NCI-H2081 (cell line): ENCODE measurements at places on chromosomes 3 and 15.

DNA sequence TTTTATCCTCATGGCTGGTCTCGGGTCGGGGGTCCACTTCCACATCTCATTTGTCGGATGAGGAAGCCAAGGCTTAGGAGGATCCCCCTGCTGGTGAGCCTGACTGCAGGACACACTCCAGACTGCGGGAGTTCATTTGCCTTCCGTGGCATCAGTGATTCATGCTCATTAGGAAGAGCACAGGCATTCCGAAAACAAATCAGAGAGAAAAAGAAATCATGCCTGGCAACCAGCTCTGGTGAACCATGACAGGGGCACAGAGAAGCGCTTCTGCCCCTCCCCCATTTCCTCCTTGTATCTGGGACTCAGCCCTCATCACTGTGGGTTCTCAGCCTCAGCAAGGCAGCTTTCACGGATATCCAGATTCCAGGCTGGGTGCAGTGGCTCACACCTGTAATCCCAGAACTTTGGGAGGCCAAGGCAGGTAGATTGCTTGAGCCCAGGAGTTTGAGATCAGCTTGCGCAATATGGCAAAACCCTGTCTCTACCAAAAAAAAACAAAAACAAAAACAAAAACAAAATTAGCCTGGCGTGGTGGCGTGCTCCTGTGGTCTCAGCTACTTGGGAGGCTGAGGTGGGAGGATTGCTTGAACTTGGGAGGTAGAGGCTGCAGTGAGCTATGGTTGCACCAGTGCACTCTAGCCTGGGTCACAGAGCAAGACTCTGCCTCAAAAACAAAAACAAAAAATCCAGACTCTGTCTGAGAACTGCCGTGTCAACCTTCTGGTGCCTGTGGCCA is 28.4 kb downstream of the IRAK2 start:
- DNase-seq, result no peak

GRCh38 chr3:18740631-18741583 is 315.8 kb upstream of the SATB1 start:
- no peak for DNase-seq

GRCh38 chr3:121483290-121483689 is 62.5 kb downstream of the POLQ start:
- DNase-seq, result no peak

DNA sequence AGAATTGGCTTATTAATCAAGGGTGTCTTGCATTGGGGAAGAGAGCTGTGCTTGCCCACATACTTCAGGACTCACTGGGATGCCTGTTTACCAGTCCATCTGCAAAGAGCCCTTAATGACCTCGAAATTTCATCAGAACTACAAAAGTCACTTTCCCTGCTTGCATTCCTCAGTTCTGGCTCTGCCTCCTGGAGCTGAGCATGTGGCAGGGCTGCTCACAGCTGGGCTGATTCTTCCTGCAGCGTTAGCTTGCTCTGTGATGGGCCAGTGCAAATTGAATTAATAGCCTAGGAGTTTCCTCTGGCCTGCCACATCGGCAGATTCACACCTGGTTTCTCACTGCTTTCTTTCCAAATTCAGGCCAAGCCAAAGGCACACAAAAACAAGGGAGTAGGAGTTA is 108.9 kb downstream of the DUT start:
- no peak for DNase-seq

GRCh38 chr3:186096290-186096689 is 12.6 kb downstream of the ETV5 start:
- DNase-seq, result no peak

DNA sequence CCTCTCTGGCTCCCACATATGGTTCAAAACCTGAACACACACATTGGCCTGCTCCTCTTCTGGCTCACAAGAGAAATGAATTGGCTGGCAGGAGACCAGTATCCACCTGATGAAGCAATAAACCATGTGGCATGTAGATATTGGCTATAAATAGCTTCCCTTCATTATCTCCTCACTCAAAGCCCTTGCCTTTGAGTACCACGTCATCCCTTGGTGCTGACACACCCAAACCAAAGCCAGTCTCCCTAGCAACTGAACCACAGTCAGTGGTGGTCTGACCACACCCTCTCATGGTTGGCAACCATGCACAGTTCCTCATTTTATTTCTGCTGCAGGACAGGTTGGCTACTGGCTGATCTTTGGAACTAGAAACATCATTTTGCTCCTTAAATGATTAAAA is 98.8 kb downstream of the ZNF621 start:
- no peak for DNase-seq

DNA sequence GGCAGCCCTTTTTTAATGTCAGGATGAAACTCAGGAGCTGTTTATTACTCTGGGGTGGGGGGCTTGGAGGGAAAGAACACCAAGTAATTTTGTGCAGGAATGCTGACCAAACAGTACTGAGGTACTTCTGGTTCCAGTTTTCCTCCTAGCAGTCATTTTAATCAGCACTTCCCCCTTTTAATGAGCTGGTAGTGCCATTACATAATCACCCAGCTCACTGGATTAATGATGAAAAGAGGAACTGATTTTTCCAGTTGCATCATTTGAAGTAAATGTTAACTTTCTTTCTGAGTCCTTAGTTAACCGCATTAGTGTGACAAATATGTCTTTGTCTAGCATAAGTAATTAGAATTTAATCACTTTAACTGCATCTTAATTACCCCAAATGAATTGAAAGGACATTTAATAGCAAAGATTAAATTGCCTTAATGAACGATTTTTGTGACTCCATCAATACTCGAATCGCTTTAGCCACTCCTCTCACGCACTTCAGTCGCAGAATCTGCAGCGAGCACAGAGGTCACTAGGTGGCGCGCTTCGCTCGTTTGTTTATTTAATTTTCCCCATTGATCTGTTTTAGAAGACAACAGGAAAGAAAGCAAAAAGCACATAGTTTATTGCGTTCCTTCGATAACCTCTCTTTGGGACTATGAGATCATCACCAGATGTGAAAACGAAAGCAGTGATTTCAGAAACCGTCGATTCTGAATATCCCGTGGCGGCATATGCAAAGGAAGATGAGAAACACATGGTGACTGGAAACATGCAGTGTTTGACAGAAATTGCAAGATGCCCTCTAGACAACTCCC is 9.8 kb downstream of the ONECUT1 start:
- peak; percentile 45 for DNase-seq

DNA sequence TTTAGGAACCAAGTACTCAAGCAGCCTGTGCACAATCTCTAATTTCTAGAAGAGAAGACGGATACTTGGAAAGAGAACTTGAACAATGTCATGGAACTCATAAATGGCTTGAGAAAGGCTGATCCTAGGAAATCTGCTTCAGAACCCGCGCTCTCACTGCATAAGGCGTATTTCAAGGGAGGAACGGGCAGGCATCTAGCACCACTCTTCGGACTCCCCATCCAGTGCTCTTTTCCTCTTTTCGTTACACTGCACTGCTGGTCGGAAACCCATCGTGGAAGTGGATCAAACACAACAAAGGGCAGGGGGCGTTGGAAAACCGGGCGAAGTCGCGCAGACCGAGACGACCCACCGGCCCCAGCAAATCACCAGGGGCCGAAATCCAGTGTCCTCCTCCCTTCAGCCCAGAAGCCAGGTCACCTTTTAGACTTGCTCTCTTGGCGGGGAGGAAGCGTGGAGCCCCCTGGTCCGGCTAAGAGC is 539 bp upstream of the TLNRD1 start:
- DNase-seq, result no peak

GRCh38 chr3:71838406-71838805 is 53.5 kb upstream of the PROK2 start:
- no peak for DNase-seq

- DNase-seq, result peak; percentile 35
These were observed 361.4 kb upstream of the TRIM42 start for GRCh38 chr3:140316466-140316865.

DNA sequence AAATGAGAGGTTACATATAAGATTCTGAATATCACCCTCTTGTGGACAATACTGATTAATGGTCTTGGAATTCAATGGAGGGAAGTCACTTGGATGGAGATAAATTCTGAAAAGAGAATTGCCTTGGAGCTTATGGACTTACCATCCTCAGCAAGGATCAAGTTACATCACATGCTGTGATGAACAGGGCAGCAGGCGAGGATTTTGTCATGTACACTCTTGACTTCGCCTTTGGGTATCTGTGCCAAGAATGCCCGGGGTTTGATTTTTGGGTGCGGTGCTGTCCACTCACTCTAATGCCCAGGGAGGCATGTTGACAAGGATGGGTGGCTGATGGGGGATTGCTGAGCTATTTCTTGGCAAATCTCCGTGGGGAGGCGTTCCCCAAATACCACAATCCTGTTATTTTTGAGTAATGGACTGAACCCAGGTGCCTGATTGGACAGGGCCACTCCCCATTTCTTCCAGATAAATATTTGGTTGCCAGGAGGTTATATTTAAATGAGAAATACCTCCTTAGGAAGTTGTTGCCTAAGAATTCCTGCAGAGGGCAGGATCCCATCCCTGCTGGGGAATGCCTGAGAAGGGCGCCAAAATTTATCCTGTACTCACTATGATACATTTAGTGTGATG is 96.3 kb downstream of the TPRG1 start:
- no peak for DNase-seq

DNA sequence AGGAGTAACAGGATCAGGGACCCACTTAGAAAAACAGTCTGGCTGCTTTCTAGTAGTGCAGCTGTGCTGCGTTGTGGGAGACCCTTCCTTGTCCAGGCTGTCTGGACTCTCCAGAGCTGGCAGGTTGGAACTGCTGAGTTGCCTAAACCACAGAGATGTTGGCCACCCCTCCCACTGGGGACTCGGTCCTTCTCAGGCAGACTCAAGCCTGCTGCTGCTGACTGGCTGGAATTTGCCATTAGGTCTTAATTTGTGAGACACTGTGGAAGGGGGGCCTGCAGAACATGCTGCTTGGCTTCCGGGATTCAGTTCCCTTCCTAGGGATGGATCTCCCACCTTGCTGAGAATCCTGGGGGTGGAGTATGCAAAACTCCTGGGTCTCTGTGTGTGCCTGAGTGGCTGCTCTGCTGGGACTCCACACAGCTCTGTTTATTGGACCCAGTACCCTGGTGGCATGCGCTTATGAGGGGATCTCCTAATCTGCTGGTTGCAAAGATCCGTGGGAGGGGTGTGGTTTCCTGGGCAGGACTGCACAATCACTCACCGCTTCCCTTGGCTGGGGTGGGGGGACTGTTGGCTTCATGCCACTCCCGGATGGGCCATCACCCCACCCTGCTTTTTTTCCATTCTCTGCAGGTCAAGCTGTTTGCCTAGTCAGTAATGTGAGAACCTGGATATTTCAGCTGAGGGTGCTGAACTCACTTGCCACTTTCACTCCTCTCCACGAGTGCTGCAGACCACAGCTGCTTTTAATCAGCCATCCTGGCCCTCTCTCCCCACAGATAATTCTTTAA is 150.5 kb downstream of the CFAP20DC start:
- DNase-seq, result no peak

DNA sequence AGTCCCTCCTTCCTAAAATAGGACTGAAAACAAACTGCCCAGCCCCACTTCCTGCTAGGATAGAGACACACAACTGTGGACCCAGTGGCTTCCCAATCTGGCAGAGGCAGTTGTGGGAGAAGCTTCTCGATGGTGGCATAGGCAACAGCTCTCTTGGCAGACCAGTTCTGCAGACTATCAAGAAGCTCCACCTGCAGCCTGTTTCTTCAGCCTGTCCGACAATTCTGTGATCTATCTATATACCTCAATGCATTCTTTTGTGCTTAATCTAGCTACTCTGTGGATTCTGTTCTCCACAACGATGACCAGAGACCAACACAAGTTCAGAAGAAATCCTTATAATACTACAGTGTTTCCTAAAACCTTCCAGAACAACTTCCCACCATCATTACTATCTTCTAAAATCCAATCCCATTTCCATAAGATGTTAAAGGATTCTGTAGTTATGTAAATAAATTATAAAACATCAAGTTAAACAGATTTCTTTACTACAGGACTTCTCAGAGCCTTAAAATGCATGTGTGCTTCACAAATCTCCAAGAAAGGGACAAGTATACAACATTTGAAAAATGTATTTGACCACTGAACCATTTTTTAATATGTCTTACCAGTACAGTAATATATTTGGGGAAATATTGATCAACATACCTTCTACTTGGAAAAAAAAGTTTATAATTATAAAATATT is 57.7 kb downstream of the IGF2BP2 start:
- DNase-seq, result no peak

DNA sequence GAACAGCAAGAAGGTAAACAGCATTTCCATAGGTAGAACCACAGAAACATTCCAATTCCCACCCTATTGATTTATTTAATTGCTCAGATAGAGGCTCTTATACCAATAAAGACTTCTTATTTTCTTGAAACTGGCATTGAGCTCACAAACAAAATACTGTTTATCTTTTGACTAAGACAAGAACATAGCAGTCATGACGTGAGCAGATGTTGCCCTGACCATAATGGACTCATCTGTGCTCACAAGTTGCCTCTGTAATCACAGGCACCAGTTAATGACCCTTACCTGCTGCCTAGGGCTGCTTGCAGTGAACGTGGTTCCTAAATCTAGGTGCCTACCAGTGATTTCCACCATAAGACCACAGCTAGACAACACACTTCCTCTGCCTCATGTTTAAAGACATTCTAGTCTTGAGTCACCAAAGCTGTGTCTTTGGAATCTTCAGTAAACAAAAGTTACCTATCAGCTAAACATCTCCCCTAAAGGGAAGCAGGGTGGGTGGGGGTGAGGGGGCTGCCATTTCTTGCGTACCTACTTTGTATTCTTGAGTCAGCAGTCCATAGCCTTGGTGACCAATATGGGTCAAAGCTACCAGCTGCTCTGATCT is 2.1 kb downstream of the FYCO1 start:
- DNase-seq, result no peak

DNA sequence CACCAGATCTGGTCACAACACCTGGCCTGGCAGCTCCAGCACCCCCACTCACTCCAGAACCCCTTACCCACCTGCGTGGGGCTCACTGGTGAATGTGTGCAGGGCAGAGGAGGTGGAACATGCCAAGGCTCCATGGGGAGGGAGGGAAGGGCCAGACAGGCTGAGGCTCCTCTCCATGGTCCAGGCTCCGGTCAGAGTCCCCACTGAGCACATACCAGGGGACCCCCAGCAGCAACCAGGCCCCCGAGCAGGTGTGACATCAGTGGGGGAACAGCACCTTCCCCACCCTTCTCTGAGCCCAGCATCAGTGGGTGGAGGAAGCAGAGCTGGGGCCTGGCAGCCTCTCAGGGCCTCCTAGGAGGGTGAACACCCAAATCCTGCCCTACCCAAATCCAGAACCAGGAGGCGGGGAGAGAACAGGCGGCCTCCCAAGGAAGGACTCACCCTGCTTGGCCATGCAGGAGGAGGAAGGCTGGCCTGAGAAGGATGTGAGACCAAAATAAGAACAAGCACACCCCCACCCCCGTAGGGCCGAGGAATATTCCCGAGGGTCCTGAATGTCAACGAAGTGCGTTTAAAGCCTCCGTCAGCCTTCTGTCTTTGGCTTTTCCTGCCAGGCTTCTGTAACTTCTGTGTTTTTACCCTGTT is 1.1 kb upstream of the GP9 start:
- DNase-seq, result no peak

- DNase-seq, result no peak
These were observed 74.2 kb downstream of the HMCES start for GRCh38 chr3:129352650-129353588.

GRCh38 chr3:49653621-49654020 is 20.5 kb upstream of the APEH start:
- no peak for DNase-seq
